Natural killer cell treated with Interleukin-12 subunit alpha and Interleukin-12 subunit beta and Interleukin-15 and Interleukin-18, amount 100 ng/mL, for 72 hours (primary cell): ENCODE measurements at places on chromosomes 12 and 14. TPM values are rescaled to one million over a fixed set of nuclear protein-coding genes. Genes with fewer than 3 reads are reported as not detected.

The ABCD2 gene
- 3.1 TPM for total RNA-seq

DNA sequence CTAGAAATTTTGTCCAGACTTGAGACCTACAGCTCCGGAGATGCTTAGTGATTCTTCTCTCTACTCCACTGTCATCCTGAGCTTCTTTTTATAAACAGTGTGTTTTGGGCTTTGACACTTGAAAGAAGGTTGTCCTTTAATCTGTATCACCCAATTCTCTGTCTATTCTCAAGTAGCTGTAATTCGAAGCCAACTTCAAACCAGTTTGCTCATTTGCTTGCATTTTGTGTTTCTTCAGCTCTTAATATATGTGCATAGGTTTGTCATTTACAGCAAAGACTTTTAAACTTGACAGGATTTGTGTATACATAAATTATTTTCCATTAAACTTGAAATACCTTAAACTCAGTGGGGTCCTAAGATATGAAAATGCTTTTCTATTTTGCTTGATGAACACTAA, 16.4 kb upstream of the MYBPC1 start:
- no peaks in the 10 kb centered on the region for H3K36me3 ChIP-seq
- no peaks in the 10 kb centered on the region for H3K4me1 ChIP-seq
- H3K27ac ChIP-seq = no peak overlapping the region
- H3K27me3 ChIP-seq = peaks cover 15% of the 10 kb centered on the region

- DNase-seq = no peak
- no peak overlapping the region for H3K27ac ChIP-seq
- H3K36me3 ChIP-seq = no peaks in the 10 kb centered on the region
- no peaks in the 10 kb centered on the region for H3K27me3 ChIP-seq
- H3K4me1 ChIP-seq = peaks cover under 1% of the 10 kb centered on the region
- H3K4me3 ChIP-seq = no peak overlapping the region
Observed at GRCh38 chr12:94140556-94140955, 7.8 kb upstream of the PLXNC1 start.

DNA sequence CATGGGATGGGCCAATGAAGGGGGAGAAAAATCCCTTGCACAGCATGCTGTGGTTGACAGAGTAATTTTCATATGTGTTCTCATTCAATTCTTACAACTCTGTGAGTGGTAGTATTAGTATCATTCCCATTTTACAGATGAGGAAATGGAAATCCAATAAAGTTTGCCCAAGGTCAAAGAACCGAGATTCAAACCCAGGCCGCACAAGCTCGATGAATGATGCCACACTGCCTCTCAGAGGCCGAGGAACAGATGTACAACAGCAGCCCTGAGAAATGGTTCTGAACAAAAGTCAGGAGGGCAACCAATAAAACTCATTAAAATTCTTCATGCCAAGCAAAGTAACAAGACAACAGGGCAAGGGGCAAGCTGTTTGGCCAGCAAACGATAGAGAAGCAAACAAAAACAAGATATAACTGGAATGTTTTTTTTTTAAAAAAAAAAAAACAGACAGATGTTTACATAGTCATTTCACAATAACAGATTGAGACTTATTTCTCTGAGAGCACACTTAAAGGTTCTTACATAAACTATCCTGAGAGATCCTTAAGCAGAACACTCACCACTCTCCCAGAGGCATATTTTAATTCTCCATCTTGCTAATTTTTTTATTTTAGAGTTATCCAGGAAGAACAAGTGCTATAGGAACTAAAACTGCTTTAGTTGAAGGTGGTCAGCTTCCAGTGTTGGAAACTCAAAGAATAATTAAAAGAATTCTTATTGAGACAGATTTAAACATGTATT, 85.8 kb downstream of the EXOC5 start:
- no peak for DNase-seq
- H3K36me3 ChIP-seq = no peaks in the 10 kb centered on the region
- H3K27ac ChIP-seq = no peak overlapping the region
- no peak overlapping the region for H3K4me3 ChIP-seq
- H3K27me3 ChIP-seq = peaks cover 50% of the 10 kb centered on the region

DNA sequence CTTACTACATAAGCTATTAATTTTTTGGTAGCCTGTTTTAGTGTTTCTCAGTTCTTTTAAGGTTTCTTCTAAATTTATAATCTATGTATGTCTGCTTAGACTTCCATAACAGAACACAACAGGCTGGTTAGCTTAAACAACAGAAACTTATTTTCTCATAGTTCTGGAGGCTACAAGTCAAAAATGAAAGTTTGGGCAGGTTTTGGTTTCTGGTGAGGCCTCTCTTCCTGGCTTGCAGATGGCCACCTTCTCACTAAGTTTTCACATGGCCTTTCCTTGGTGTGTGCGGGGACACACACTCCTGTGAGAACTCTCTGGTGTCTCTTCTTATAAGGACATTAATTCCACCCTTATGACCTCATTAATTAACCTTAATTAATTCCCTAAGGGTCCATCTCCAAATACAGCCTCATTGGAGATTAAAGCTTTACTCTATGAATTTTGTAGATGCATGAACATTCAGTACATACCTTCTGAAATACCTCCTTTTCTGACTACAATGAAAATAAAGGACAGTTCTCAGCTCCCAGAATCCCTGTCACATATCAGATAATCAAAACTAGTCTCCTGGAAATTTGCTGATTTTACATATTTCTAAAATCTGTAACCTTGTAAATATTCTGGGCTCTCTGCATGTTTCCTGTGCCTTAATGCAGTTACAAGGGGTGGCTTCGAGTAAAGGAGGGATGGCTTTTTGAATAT, 23.2 kb upstream of the BMAL2 start:
- no peaks in the 10 kb centered on the region for H3K4me1 ChIP-seq
- no peak for DNase-seq
- H3K27ac ChIP-seq = no peak overlapping the region
- H3K27me3 ChIP-seq = no peaks in the 10 kb centered on the region
- H3K4me3 ChIP-seq = no peak overlapping the region

DNA sequence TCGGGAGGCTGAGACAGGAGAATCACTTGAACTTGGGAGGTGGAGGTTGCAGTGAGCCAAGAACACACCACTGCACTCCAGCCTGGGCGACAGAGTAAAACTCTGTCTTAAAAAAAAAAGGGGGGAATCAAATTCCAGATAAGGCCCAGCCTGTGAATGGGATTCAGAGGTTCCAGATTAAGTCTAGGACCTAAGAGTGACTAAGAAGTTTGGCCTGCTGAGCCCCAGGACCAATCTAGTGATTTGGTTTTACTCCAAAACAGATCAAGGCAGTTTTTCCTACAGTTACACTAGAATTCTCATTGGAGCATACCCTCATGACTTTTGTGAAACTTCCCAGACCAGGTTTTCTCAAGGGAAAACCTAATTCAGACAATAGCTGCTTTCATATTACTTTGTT, 22.8 kb downstream of the EXOC5 start:
- no peak for DNase-seq
- peaks cover 6% of the 10 kb centered on the region for H3K4me1 ChIP-seq
- H3K27me3 ChIP-seq = no peaks in the 10 kb centered on the region
- no peak overlapping the region for H3K4me3 ChIP-seq

DNA sequence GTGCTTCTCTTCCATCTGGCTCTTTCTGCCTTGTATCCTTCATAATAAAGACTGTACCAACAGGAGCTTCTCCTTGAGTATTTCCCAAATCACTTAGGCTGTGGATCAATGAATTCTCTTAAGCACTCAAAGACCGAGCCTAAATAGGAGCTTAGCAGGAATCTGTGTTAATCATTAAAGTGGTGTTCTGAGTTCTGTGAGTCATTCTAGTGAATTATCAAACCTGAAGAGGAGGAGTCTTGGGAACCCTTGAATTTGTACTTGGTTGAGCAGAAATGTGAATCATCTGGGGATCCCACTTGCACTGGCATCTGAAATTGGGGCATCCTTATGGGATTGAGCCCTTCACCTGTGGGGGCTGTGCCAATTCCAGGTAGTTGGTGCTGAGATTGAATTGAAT, 946.2 kb downstream of the BCL11B start:
- H3K27me3 ChIP-seq = peaks cover 3% of the 10 kb centered on the region
- H3K36me3 ChIP-seq = no peaks in the 10 kb centered on the region
- no peak for DNase-seq
- H3K4me1 ChIP-seq = peaks cover 4% of the 10 kb centered on the region

DNA sequence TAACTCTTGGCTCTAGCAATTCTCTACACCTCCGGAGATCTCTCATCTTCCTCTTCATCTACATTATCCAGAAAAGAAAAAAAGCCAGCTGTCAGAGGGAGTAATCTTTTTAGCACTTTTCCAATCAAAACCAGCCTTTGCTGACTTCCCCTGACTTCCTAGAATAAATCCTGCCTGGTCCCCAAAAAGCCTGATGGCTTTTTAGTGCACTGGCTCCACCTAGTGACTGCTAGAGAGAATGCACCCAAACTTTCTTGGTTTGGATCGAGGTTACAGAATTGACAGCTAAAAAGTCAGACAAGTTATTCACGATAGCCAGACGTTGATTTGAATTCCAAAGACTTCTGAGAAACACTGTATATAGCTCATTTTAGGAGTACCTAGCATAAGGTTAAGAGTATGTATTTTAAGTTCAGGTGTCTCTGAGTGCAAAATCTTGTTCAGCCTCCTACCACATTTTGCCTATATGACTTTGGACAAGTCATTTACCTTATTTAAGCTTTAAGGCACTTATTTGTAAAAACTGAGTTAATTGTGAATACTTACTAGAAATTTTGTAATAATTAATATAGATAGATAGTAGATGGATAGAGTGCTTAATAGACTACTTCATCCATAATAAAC, 185.7 kb upstream of the GRIN2B start:
- no peak overlapping the region for H3K27ac ChIP-seq
- no peaks in the 10 kb centered on the region for H3K36me3 ChIP-seq
- no peaks in the 10 kb centered on the region for H3K4me1 ChIP-seq
- DNase-seq = no peak
